Colonic mucosa (tissue), 4 donors: ENCODE measurements at places on chromosomes 2 and 18. TPM values are rescaled to one million over a fixed set of nuclear protein-coding genes. Genes with fewer than 3 reads are reported as not detected.
A peak's percentile ranks its signal among the peaks of the same experiment; 100 is the strongest.

DNA sequence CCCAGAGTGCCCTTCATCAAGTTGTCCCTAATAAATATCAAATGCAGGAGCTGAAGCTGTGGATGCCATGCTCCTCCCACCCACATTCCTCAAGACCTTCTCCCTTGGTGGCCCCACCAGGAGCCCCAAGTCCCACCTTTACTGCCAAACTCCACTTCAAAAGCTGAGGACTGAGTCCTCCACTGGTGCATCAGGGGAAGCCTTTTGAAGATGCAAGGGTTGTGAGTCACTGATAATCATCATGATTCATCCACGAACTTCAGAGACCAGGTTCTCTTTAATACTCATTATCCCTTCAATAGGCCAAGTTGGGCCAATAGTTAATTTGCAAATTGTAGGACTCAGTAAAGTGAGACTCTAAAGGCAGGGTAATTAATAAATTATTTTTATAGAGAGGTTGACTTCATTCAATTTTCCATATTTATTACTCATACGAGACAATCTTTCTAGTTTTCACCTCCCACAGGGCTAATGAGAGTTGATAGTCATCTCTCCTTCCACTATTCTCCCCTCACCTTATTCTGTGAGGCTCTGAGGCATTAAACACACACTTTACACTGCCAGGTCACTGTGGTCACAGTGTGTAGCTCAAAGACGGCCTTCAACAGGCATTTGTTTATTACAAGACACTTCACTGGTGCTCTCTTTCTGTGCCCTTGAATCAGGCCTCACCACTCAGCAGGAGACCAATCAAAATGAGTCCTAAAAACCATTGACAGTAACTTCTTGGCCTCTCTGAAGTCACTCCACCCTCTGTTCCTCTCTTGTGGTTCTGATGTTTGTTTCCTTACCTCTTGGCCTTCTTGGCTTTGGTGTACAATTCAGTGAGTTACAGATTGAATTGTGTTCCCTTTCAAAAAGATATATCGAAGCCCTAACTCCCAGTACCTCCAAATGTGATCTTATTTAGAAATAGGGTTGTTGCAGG lies 99.9 kb downstream of the TRIB2 start:
- no peak for DNase-seq

DNA sequence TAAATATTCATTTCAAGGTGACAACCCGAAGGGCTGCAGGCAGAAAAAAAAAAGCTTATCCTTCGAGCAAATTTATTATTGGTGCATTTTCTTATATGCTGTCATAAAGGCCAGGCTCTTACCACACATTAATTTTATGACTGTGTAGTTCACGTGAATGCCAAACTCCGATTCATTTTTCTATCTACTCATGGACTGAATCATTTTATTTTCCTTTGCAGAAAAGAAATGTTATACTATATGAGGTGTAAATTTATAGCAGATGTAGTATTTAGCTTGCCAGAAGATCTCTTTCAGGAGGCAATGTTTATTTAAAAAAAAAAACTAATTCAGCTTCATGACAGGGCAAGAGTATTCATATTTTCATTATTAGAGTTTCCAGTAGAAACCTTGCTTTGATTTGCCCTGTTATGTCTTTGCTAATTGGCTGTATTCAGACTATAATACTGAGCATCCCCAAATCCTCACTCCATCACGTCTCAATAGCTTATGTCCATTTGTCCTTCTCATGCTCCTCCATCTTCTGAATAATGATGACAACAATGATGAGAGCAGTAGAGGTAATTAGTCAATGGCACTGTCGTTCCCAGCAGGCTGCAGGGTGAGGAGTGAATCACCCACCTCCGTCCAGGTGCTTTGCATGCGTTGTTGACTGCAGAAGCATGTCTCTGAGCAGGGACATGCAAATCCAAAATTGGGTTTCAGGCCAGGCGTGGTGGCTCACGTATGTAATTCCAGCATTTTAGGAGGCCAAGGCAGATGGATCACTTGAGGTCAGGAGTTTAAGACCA lies 101.1 kb upstream of the RAB12 start:
- DNase-seq = no peak

DNA sequence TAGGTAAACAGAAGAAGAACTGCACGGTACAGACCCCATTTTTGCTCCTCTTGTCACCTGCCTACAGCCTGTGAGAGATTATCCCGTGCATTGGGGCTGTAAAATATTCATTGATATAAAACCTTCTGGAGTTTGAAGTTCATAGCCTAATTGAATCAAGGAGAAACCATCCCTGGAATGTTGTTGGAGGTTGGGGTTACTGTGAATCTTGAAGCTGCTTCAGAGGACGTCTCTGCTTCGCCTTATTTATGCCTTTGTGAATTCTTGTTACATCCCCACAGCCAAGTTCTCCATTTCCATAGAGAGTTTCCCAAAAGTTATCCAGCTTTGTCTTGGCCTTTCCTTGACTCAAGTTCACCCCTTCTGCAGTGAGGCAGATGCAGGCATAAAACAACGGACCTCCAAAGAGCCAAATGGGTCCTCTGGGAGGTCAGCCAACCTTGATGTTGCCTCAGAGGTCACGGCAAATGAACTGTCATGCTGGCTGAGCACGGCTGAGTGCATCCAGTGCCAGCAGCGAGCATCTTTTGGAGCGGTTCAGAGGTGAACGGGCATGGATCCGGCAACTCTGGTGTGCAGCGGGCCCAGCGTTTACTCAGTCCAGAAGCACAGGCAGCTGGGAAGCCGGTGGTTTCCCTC lies 317.6 kb downstream of the PRKCE start:
- DNase-seq = no peak

DNA sequence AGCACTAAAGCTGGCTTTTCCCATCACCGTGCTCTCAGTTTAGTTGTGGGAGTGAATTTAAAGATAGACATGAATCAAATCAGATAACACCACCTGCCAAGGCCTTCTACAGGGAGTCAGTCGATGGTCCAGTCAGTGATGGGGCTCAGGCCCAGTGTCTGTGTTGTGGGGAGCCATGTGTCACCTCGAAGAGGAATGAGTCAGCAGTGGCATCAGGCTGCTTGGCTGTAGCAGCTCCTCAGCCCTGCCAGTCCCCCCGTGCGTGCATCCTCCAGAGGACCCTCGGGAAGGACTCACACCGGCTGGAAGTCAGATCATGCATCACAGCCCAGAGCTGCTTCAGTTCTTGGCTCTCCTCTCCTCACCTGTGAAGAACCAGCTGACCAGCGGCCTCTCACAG lies 420.4 kb upstream of the RAB6C start:
- no peak for DNase-seq

Gene AOX1
- 2.9 TPM for total RNA-seq

- no peak for DNase-seq
Observed at GRCh38 chr18:59155153-59155552, 15.5 kb downstream of the SEC11C start.

- DNase-seq = no peak
Observed at GRCh38 chr2:179853108-179853507, 8.3 kb downstream of the ZNF385B start.

GRCh38 chr2:20573620-20574422 lies 77.1 kb downstream of the HS1BP3 start:
- peak; percentile 51 for DNase-seq

GRCh38 chr2:223219872-223220657 lies 168.1 kb downstream of the KCNE4 start:
- DNase-seq = no peak

- peak; percentile 28 for DNase-seq
Observed at GRCh38 chr2:62215306-62216064, 19.6 kb downstream of the B3GNT2 start.

DNA sequence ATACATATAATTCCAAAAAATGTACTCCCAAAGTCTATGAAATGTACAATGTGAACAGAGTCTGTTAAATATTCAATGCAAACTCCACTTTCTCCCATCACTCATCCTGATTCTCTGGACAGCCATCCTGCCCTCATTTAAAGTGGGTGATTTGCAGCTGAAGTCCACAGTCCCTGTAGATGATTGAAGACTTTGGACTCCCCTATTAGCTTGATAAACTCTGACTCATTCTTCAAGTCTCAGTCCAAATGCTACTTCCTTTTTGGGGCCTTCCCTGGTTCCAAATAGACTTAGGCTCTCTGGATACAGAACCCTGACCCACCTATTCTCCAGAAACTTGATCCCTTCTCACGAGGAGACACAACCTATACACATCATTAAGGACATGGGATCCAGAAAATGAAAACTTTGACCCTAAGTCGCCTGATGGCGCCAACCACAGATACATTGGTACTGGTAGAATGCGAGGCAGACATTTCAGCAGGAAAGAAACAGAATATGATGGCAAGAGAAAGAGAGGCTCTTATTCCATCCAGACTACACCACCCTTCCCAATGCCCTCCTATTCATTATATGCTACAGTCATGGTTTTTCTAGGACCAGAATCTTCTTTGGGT lies 122.7 kb downstream of the VIT start:
- DNase-seq = peak; percentile 25

DNA sequence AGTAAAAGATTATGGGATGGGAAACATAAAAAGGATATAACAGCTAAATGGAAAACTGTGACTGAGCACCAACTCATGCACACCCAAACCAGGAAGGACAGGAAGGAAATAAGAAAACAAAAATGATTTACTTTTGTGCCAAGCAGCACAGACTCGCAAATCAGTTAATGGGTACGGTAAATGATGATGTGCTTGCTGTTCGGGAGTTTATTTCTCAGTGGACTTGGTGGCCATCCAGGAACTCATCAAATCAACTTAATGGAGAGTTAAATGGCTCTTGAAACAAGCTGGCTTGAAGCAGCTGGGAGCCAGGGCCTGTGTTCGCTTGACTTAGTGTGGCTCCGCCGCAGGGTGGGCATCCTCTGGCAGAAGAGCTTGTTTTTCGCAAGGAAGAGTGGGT lies 36.2 kb downstream of the MTCL1 start:
- DNase-seq = no peak

GRCh38 chr2:151049746-151050145 lies 211.9 kb downstream of the RBM43 start:
- DNase-seq = no peak

DNA sequence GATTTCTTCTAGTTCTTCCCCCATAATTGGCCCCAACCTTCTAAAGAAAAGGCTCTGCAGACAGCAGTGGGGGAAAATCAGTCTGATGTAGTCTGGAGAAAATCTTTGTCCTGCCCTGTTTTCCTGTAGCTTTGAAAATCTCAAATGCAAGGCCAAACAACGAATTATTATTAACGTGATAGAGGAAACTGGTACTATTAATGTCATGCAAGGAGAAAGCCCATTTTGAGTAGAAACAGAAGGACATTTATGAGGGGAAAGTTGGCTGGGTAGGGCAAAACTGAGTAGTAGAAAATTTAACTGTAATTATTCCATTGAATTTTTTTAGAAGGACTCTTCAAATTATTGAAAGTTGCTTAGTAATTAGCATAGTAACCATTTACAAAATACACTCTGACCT lies 98.8 kb downstream of the FMNL2 start:
- DNase-seq = no peak

Gene SP5
- 3.5 TPM for total RNA-seq

- DNase-seq = no peak
Observed at GRCh38 chr2:205051417-205051816, 506.1 kb downstream of the PARD3B start.

- peak; percentile 88 for DNase-seq
Observed at GRCh38 chr2:172442072-172442895, 14.9 kb downstream of the ITGA6 start.

Gene TMEM198
- total RNA-seq = 2.9 TPM

DNA sequence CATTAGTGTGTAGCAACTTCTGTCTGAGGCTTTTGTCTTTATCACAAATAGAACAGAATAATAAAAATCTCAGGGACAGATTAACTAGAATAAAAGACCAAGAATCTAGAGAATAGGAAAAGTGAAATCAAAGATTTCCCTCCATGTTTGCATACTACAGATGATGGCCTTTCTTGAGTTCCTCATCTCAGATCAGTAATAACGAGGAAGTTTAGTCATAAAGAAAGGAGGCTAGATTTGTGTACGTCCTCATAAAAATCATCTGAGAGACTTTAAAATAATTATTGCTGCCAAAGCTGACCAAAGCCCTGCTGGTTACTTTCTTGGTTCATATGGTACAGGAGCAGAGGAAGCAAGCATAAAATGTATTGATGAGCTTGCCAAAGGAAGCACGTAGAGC lies 117.3 kb downstream of the MIB1 start:
- no peak for DNase-seq

Gene TEKT4
- total RNA-seq = not detected

Gene STEAP3
- total RNA-seq = 52.2 TPM

DNA sequence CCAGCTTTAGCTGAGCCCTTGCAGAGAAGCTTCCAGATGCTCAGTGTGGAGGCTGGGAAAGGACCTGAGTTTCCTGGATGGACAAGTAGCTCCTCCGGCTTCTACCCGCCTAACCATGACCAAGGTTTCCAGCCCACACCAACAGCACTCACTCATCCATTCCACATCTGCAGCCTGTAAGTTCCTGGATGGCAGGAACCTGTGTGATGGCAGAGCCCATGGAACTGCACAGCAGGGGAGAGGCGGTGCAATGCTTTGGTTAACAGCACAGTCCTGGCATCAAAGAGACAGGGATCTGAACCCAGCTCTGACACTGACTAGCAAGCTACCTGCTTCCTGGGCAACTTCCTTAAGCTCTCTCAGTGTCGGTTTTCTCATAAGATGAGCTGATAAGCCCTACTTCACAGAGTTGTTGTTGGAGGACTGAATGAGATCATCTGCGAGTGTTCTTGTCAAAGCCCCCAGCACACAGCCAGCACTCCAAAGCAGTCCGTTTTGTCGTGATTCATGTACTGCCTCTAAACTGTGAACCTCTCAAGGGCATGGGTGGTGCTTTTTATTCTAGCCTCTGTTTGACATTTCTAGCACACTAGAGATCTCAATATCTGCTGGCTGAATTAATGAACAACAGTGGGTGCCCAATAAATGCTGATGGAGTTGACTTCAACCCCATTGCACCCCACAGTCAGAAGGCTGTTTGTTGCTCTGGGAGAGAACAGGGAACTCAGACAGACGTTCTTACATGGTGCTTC lies 41.6 kb upstream of the OTOF start:
- DNase-seq = no peak

DNA sequence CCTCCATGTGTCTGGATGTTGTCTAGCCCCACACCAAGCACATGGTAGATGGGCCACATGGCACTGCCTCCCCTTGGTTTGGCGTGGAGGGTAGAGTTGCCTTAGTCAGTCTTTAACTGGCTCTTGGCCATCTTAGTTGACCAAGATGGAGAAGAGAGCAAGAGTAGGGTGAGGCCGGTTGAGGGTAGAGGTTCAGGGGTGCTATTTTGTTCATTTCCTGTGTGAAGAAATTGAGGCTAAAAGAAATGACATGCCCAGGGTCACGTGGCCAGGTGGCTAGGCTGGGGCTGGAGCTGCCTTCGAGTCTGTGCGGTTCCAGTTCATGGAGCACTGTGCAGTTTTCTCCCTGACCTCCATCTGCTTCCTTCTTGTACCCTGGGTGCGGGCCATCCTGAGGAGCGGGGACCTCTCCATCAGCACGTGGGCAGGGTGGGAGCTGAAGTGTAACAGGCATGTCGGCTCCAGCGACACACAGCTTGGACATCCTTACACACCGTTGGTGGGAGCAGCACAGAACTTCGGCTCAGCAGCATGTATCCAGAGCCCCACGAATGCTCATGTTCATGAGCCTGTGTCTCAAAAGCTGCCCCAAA lies 213.2 kb downstream of the GBX2 start:
- no peak for DNase-seq

- DNase-seq = no peak
Observed at GRCh38 chr2:239440511-239440959, 39.7 kb upstream of the HDAC4 start.
